Right ventricle myocardium superior (tissue), 1 donor: ENCODE measurements at places on chromosomes 7 and 10. TPM values are rescaled to one million over a fixed set of nuclear protein-coding genes. Genes with fewer than 3 reads are reported as not detected.

Gene CHCHD2
- total RNA-seq = 474 TPM

Gene DYNC1I1
- total RNA-seq = 35.6 TPM

Gene SPRN
- not detected for total RNA-seq

Gene SPDYE1
- total RNA-seq = not detected

Gene CTBP2
- total RNA-seq = 29.4 TPM

Gene OR2A12
- not detected for total RNA-seq
